Amniotic epithelial cell (primary cell): ENCODE measurements at places on chromosomes 7 and 10.

GRCh38 chr7:46454816-46455215 is 533.7 kb upstream of the IGFBP3 start:
- DNase-seq: no peak

- no peak for DNase-seq
These were observed 138.1 kb downstream of the ADAM22 start for GRCh38 chr7:88071994-88072714.

DNA sequence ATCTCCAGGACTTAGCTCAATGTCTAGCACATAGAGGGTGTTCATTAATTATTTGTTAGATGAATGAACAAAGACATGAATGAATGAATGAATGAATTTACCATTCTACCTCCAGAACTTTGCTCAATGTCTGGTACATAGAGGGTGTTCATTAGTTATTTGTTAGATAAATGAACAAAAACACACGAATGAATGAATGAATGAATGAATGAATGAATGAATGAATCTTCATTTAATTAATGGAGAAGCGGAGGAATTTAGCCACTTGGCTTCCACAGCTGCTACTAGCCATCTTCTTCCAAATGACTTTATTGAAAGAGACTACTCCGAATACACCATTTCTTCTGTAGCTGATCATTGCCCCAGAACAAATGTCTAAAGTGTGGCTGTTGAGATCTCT is 368.9 kb downstream of the FRMD4A start:
- DNase-seq: no peak

GRCh38 chr7:128893251-128894100 is 17.0 kb downstream of the KCP start:
- DNase-seq: no peak

- no peak for DNase-seq
These were observed 433.5 kb upstream of the CELF2 start for GRCh38 chr10:10584161-10584560.

- DNase-seq: no peak
These were observed 73.6 kb upstream of the NEBL start for GRCh38 chr10:20970708-20971107.

DNA sequence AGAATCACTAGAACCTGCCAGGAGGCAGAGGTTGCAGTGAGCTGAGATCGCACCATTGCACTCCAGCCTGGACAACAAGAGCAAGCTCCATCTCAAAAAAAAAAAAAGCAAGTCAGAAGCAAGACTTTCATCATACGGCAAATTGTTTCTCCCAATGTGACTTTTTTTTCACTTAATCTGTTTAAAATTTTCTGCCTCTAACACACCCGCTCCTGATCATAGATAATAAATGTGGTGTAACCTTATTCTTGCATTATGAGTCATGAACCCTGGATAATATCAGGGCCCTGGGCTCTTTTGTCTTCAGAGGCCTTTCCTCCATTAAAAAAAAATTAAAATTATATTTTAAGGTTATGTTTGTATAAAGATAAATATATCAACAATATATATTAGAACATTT is 111.4 kb upstream of the JCAD start:
- peak; percentile 89 for DNase-seq

DNA sequence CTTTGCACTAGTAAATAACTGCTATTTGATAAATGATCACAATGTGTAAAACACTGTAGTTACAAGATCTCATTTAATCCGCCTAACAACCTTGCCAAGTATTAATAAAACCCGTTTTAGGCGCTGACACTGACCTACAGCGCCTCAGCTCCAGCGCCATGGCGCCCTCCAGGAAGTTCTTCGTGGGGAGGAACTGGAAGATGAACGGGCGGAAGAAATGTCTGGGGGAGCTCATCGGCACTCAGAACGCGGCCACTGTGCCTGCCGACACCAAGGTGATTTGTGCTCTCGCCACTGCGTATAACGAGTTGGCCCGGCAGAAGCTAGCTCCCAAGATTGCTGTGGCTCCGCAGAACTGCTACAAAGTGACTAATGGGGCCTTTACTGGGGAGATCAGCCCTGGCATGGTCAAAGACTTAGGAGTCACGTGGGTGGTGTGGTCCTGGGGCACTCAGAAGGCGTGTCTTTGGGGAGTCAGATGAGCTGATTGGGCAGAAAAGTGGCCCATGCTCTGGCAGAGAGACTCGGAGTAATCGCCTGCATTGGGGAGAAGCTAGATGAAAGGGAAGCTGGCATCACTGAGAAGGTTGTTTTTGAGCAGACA is 1.1 kb upstream of the TNPO3 start:
- DNase-seq: peak; percentile 35

DNA sequence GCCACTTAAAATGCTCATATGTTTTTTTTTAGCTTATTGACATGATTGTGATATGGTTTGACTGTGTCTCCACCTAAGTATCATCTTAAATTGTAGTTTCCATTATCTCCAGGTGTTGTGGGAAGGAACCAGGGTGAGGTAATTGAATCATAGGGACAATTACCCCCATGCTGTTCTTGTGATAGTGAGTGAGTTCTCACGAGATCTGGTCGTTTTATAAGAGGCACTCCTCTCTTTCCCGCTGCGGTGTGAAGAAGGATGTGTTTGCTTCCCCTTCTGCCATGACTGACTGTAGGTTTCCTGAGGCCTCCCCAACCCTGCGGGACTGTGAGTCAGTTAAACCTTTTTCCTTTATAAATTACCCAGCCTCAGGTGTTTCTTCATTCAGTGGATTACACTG is 80.5 kb upstream of the ETV1 start:
- DNase-seq: no peak

DNA sequence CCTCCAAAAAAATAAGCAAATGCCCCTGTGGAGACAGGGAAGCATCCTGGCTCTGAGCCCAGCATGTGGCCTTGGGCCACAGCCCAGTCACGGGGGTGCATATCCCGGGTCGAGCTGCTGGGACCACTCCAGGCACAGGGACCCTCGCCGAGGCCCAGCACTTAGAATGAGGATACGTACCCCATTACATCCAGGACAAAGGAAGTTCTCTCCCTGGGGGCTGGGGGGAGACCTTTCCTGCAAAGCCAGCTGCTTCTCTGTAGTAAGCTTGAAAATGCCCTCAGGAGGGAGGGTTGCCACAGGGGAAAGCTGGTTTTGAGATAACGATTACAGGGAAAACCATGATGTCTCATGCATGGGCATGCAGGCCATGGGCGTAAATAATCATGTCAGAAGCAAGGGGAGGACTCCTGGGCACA is 75.5 kb downstream of the HIPK2 start:
- DNase-seq: peak; percentile 57

DNA sequence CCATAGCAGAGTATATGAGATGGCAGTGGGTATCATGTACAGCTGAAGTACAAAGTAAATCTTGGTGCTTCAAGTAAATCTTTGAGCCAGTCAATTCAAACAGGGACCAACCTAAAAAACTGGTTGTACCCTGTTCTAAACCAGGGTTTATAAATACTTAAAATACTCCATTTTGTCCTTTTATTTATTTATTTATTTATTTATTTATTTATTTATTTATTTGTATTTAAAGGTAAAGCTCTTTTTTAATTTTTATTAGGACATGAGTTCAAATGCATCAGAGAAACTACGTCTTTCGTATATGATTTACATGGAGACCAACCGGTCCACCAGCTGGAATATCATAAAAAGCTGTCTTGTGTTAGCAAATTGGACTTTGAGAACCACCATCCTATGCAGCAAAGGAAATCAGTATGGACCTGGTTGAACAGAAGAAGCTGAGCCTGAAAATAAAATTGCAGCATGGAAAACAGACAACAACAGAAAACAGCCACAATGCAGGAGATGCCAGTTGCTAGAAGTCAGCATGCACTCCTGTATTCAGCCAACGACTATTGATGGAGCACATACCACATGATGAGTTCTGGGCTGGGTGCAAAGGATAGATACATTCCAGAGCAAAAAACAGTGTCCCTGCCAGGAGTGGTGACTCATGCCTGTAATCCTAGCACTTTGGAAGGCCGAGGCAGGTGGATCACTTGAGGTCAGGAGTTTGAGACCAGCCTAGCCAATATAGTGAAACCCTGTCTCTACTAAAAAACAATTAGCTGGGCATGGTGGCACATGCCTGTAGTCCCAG is 60.0 kb downstream of the PLXNA4 start:
- DNase-seq: no peak

DNA sequence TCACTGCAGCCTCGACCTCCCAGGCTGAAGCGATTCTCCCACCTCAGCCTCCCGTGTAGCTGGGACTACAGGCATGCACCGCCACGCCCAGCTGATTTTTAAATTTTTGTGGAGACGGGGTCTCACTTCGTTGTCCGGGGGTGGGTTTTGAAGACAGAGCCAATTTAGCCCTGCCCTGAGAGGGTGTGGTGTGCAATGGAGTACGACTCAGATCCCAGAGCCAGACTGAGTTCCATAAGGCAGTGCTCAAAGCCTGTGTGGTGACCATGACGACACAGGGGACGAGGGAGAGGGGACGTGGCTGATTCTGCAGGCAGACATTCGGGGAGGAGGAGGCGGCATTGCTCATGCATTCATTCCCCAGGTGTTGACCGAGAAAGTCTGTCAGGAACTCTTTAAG is 72.1 kb downstream of the ZMIZ1 start:
- no peak for DNase-seq
